Thoracic aorta (tissue), 2 donors: ENCODE measurements at places on chromosomes 2 and 18.

GRCh38 chr18:394262-394986 lies 106.1 kb downstream of the COLEC12 start:
- no peaks in the 10 kb centered on the region for H3K27me3 ChIP-seq
- H3K36me3 ChIP-seq: no peaks in the 10 kb centered on the region
- H3K27ac ChIP-seq: no peak overlapping the region

- H3K27me3 ChIP-seq: no peaks in the 10 kb centered on the region
- peaks cover 7% of the 10 kb centered on the region for H3K4me1 ChIP-seq
- H3K36me3 ChIP-seq: no peaks in the 10 kb centered on the region
Observed at GRCh38 chr2:188884046-188884445, 90.1 kb upstream of the COL3A1 start.

GRCh38 chr2:223832241-223832903 lies 5.0 kb downstream of the AP1S3 start:
- H3K27me3 ChIP-seq: no peaks in the 10 kb centered on the region
- DNase-seq: no peak
- peaks cover 8% of the 10 kb centered on the region for H3K4me1 ChIP-seq
- H3K4me3 ChIP-seq: no peak overlapping the region

DNA sequence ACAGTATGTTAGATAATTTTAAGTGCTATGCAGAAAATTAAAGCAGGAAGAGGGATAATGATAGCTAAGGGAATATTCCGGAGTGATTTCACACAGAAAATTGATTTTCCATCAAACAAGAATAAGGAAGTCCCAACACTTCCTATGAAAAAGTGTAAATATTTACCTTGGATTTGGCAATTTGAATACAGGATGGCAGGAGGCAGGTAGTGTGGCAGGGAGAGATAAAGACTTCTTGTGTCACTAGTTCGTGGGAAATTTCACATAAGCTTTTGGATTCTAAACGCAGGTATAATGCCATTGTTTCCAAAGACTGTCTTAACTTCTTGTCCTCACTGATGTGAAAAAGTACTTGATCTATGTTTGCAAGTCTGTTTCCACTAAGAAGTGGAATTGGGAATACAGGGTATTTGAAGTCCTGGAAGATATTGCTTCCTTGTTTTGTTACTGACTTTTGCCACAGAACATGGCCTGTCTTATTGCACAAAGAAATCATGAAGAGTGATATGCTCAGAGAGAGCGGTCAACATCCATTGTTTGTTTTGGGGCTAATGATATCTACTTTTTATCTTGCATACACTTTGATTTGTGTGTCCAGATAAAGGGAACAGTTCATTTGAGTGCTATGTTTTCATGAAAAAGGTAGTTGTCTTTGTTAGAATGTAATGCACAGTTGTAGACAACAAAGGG lies 1216.1 kb upstream of the FAM98A start:
- no peak overlapping the region for H3K27ac ChIP-seq
- H3K4me1 ChIP-seq: no peaks in the 10 kb centered on the region
- no peaks in the 10 kb centered on the region for H3K36me3 ChIP-seq
- no peaks in the 10 kb centered on the region for H3K27me3 ChIP-seq

DNA sequence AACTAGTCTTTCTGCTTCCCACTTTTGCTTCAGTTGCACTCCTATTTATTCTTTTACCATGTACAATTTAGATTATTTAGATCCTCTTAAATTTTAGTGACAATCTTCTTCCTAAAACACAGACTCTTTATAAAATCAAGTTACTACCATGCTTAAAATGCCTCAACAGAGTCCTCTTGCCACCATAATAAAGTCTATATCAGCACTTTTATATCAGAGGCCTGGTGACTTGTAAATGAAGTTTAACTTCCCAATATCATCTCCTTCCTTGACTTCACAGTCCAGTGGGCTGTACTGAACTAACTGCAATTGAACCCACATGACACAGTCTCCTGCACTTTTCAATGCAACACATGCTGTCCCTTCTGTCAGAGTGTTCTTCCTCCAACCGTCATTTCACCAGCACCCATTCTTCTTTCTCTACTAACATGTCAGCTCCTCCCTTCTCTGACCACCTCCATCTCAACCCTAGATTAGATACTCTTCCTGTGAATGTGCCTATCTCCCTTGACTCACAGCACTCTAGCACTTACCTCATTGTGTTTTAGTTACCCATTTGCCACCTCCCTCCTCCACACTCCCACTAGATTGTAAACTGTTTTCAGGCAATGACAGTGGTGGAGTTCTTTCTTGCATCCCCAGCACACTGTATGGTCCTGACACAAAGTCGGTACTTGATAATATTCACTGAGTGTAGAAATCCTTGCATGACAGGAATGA lies 414.9 kb downstream of the SATB2 start:
- H3K27ac ChIP-seq: no peak overlapping the region
- no peaks in the 10 kb centered on the region for H3K4me1 ChIP-seq
- H3K4me3 ChIP-seq: no peak overlapping the region

DNA sequence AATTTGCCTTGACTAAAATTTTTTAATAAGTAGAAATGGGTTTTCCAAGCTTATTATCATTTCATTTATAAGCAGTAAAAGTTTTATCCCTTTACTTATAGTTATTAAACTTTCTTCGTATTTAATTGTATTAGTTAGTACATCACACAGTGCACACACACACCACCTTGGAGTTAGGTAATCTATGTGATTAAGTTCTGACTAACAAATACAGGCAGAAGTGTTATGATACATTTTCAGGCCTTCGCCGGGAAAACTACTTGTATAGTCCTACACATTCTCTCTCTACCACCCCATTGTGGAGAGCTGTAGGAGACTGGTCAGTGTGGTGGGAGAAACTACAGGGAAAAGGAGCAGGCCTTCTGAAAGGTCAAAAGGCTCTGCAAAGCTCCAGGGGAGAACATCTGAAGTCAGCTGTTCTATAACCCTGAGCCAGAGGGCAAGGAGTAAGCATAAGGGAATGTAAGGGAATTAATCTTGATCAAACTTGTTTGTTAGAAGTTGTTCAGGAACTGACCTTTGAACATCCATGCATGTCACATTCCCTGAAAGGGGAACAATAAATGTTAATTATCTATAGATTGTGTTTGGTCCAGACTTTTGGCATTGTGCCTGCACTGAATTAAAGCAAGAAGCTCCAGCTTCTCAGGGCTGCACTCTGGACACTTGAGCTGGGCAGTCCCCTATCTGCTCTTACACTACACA lies 231.7 kb downstream of the FSIP2 start:
- no peak overlapping the region for H3K4me3 ChIP-seq
- H3K36me3 ChIP-seq: no peaks in the 10 kb centered on the region
- H3K27me3 ChIP-seq: no peaks in the 10 kb centered on the region
- no peaks in the 10 kb centered on the region for H3K4me1 ChIP-seq

GRCh38 chr2:86480105-86480504 lies 38.9 kb downstream of the KDM3A start:
- peak overlapping the region; percentile 74 for H3K27ac ChIP-seq
- no peak for DNase-seq
- H3K4me1 ChIP-seq: peaks cover 65% of the 10 kb centered on the region
- peak overlapping the region; percentile 33 for H3K4me3 ChIP-seq
- peaks cover 28% of the 10 kb centered on the region for H3K36me3 ChIP-seq
- no peaks in the 10 kb centered on the region for H3K27me3 ChIP-seq

- H3K36me3 ChIP-seq: no peaks in the 10 kb centered on the region
- no peaks in the 10 kb centered on the region for H3K27me3 ChIP-seq
- H3K27ac ChIP-seq: no peak overlapping the region
Observed at GRCh38 chr2:12949406-12949805, 232.7 kb downstream of the TRIB2 start.

- H3K27me3 ChIP-seq: no peaks in the 10 kb centered on the region
- H3K4me3 ChIP-seq: no peak overlapping the region
- no peak overlapping the region for H3K27ac ChIP-seq
- H3K4me1 ChIP-seq: no peaks in the 10 kb centered on the region
- H3K36me3 ChIP-seq: no peaks in the 10 kb centered on the region
Observed at GRCh38 chr18:46273861-46274260, 169.7 kb downstream of the HAUS1 start.

GRCh38 chr2:120631724-120632123 lies 103.9 kb upstream of the GLI2 start:
- DNase-seq: no peak
- no peak overlapping the region for H3K27ac ChIP-seq
- H3K36me3 ChIP-seq: no peaks in the 10 kb centered on the region

GRCh38 chr18:54860941-54861340 lies 32.7 kb downstream of the RAB27B start:
- H3K4me3 ChIP-seq: no peak overlapping the region
- H3K36me3 ChIP-seq: no peaks in the 10 kb centered on the region
- no peaks in the 10 kb centered on the region for H3K4me1 ChIP-seq
- H3K27me3 ChIP-seq: no peaks in the 10 kb centered on the region
- DNase-seq: no peak

- no peaks in the 10 kb centered on the region for H3K36me3 ChIP-seq
- H3K4me1 ChIP-seq: peaks cover 10% of the 10 kb centered on the region
- H3K27ac ChIP-seq: no peak overlapping the region
- DNase-seq: no peak
- H3K27me3 ChIP-seq: no peaks in the 10 kb centered on the region
- no peak overlapping the region for H3K4me3 ChIP-seq
Observed at GRCh38 chr2:170533156-170533555, 182.0 kb upstream of the SP5 start.

GRCh38 chr2:241967467-241968144 lies 98.1 kb downstream of the RTP5 start:
- H3K36me3 ChIP-seq: no peaks in the 10 kb centered on the region
- no peaks in the 10 kb centered on the region for H3K27me3 ChIP-seq
- H3K4me3 ChIP-seq: no peak overlapping the region

DNA sequence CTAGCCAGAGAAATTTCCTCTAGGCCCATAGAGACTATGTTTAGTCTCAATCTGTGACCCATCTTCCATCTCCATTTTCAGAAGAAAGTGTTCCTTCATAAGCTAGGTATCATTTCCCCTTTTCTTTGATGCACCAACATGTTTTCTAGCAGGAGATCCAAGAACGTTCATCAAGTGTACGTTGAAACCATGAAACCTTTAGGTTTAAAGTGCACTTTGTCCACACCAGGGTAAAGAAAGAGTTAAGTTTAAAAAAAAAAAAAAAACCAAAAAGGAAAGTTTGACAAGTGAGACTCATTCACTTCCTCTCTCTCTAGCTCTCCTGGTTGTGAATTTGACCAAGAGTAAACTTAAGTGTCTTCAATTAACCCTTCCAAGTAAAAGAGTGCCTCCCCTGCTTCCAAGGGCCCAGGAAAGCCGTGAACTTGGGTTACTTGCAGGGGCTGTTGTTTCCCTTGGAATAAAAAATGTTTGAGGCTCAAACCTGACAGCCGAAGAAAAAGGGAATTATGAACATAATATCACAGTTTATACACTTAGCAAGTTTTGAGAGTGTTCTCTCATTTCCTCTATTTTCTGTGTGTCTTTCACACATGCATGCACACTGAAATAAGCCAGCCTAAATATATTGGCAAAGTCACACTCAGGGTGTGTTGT lies 56.7 kb downstream of the LBH start:
- no peaks in the 10 kb centered on the region for H3K27me3 ChIP-seq
- no peaks in the 10 kb centered on the region for H3K36me3 ChIP-seq
- DNase-seq: no peak
- no peak overlapping the region for H3K27ac ChIP-seq
- peaks cover under 1% of the 10 kb centered on the region for H3K4me1 ChIP-seq

DNA sequence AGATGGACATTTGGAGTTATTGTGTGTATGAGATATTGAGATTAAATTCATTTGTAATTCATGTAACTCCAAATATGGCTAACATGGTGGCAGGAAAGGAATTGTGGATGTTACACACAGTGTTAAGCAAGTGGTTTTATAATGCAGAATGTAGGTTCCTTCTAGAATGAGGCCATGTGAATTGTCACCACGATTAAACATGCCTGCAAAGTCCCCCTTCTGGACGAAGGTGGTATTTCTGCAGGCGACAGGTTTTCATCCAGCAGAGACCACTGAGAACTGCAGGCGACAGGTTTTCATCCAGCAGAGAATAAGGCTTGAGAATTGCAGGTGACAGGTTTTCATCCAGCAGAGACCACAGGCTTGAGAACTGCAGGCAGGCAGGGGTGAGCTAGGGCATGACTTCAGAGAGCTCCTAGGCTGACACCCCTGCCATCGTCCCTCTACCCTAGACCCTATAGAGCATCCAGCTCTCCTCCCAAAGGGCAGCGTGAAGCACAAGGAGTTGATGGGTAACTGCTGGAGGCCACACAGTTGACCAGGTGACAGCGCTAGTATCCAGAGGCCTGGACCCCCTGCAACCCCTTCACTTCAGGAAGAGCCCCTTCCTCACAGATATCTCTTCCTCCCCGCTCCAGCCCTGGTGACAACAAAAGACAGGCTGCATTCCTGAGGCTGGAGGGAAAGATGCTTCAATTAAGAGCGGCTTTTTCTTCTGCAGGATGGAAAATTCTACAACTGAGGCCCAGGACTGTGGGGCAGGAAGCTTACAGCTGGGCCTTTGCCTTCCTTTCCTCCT lies 175.8 kb downstream of the LOXHD1 start:
- H3K4me3 ChIP-seq: no peak overlapping the region
- no peaks in the 10 kb centered on the region for H3K36me3 ChIP-seq
- DNase-seq: no peak
- no peaks in the 10 kb centered on the region for H3K27me3 ChIP-seq
